ENCODE measurements at places on chromosomes 2 and 18.

GRCh38 chr18:12621742-12622306, 36.1 kb downstream of the SPIRE1 start:
- DNase-seq: peak; percentile 74

GRCh38 chr18:22913861-22914260, 19.3 kb upstream of the RBBP8 start:
- no peak for DNase-seq

- DNase-seq: no peak
These were observed 296.5 kb upstream of the THSD7B start for GRCh38 chr2:136468799-136469369.

GRCh38 chr2:180062178-180062577, 55.1 kb upstream of the CWC22 start:
- no peak for DNase-seq

- DNase-seq: no peak
These were observed 866 bp downstream of the CRIM1 start for GRCh38 chr2:36356298-36356989.

DNA sequence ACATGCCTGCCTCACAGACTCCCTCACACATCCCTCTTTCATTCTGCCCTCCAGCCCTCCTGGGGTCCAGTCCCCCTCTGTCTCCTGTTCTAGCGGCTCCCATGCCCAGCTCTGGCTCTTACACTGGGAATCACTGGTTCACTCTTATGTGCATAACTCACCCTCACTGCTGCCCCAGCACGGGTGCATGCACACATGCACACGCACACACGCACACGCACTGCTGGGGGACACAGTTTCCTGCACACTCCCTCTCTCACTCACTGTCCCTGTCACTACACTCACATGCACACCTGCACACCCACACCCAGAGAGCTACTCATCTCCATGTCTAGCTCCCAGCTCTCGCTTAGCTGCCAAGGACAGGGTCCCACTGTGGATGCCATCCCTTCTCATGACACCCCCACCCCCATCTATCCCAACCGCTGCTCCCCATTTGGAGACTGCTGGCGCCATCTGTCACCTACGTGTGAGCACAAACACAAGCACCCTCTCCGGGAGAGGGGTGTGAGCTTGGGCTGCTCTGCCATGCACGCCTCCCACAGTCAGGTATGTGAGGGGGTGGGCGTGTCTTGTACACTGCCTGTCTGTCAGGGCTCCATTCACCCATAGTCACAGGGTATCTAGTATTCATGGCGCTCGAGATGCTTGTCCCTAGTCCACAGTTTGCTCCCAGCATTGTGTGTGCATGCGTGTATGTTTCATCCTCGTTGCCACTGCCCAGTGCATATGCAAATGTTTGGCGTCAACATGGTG, 1.8 kb downstream of the ASIC4 start:
- no peak for DNase-seq

DNA sequence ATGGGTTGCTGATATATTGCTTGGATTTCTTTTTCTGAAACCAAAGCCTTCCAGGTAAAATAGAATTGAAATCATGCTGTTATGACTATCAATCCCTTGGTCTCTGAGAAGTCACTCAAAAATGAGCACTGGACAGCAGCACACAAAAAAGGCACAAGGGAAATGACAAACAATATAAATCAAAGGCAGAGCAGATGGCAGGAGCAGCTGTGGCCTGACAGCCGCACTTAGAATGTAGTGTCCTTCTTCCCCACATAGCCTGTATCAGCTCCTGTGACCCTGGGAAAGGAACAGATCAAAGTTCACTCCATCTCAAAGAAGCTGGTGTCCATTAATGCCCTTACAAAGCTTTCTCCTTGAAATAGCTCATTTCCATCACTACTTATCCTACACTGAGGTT, 326.7 kb downstream of the SUCLG1 start:
- DNase-seq: no peak

GRCh38 chr2:189937691-189938090, 124.8 kb downstream of the MSTN start:
- DNase-seq: no peak

DNA sequence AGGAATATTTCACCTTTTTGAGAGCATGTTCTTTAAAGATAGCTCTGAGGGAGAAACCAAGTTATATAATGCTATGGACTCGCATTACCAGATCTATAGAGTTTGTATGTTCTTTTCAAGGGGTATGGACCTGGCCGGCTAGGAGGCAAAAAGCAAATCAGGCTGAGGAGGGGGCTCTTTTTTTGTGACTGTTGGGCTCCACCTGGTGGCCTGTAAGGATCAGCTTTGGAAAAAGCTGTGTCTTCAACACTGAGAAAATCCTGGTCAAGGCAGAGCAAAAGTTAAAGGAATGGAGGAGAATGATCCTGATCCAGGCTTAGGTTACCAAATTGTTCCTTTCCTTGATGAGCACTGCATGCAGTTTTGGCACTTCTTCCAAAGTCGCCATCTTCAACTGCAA, 180.5 kb downstream of the DIS3L2 start:
- DNase-seq: peak; percentile 32

DNA sequence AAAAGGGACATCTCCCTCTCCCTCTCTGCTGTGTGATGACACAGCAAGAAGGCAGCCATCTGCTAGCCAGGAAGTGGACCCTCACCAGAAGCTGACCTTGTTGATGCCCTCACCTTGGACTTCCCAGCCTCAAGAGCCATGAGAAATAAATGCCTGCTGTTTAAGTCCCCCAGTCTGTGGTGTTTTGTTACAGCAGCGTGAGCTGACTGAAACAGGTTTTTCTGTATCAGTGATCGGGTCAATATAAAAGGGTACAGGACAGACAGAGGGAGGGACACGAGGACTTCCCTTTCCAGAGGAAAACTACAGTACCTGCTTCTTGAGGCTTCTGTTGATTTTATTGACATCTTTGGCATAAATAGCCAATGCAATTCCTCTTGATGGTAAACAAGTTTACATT, 510.3 kb upstream of the CHAC2 start:
- DNase-seq: no peak

DNA sequence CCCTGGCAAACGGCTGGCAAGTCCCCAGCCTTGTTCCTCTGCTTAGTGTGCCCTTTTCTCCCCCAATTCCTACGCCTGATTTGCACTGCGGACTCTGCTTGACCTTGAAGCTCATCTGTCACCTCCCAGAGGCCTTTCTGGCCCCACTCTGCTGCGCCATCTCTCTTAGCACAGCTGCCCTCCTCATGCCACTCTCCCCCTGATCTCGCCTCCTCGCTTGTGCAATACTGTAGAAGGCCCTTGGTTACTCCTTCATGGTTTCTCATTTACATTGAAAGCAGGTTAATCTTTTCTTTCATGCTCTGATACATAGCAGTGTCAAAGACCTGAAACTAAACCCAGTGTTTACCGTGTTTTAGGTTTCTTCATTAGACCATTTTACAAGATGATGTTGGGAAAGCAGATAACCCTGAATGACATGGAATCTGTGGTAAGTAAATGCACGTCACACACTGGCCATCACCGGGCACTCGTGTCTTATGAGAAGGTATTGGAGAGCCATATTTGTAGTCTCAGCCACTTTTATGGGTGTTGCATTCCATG, 258.8 kb downstream of the ALPK2 start:
- DNase-seq: no peak

DNA sequence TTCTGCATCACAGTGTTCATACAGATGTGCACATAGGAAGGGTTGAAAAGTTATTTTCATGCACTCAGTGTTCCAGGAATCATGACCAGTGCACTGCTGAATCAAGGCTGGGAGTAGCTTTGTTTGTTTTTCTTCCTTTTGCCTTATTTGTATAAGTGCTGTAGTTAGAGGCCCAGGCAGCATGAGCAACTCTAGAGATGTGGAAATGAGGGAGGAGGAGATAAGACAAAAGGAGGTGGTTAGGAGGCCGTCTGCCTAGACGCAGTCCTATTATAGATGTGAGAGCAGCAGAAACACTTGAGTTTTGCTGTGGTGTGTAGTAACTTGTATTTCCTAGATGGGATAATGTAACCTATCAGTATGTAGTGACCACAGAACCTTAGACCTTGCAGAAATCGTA, 264.3 kb upstream of the RASGRP3 start:
- DNase-seq: peak; percentile 85

- DNase-seq: no peak
These were observed 31.2 kb upstream of the GTF2A1L start for GRCh38 chr2:48586433-48586832.

GRCh38 chr18:45464619-45465018, 150.7 kb upstream of the SLC14A2 start:
- no peak for DNase-seq

- no peak for DNase-seq
These were observed 20.1 kb downstream of the PLEKHB2 start for GRCh38 chr2:131125195-131125757.

DNA sequence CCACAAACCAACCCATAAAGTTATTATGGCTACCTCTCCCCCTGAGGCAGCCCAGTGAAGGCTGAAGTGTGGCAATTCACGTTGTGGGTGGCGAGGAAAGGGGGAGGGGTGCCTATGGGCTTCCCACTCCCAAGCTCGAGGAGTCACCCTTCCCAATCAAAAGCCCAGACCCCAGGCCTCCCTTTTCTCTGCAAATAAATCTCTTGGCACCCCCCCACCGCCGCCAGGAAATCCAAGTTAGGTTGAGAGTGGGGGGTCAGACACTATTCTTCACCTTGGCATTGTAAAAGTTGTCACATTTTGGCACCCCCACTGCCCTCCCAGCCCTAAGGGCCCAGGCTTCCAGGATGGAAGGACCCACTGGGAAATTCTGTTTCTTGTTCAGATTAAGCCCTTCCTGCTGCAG, 6.9 kb downstream of the ANKRD53 start:
- no peak for DNase-seq

GRCh38 chr2:202193881-202194353, 44.5 kb downstream of the SUMO1 start:
- DNase-seq: peak; percentile 24

GRCh38 chr2:170201734-170202393, 23.9 kb downstream of the MYO3B start:
- no peak for DNase-seq

DNA sequence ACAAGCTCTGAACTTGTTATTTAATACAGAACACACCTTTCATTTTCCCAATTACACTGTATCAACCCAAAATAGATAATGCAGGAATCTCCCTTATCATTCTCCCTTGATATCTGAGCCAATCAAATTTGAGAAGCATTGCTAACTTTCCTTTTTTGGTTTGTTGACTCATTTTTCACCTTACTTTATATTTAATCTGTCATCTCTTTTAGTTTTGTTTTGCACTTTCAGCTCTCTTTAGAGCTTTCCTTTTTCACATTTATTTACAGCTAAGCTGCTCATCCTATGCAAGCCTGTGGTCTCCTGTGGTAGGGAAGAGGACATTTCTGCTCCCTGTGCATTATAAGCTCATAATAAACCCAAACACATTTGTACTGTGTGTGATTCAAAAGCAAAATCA, 50.1 kb downstream of the ITGAV start:
- no peak for DNase-seq

GRCh38 chr2:20216130-20217025, 8.6 kb downstream of the SDC1 start:
- DNase-seq: no peak

DNA sequence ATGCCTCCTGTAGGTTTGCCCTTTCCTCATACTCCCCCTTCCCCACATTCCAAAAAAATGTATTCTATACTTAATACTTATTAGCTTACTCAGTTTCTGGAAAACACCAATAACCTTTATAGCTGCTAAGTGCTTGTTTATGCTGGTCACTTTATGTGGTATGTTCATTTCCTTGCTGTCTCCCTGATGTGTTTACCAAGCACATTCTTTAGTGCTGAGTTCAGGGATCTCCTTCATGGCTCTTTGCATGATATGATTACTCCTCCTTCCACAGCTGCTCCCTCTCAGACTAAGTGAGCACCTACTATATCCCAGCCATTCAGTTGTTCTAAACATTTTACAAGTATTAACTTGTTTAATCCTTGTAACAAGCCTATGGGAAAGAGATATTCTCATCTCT, 698.3 kb upstream of the FANCL start:
- peak; percentile 74 for DNase-seq

DNA sequence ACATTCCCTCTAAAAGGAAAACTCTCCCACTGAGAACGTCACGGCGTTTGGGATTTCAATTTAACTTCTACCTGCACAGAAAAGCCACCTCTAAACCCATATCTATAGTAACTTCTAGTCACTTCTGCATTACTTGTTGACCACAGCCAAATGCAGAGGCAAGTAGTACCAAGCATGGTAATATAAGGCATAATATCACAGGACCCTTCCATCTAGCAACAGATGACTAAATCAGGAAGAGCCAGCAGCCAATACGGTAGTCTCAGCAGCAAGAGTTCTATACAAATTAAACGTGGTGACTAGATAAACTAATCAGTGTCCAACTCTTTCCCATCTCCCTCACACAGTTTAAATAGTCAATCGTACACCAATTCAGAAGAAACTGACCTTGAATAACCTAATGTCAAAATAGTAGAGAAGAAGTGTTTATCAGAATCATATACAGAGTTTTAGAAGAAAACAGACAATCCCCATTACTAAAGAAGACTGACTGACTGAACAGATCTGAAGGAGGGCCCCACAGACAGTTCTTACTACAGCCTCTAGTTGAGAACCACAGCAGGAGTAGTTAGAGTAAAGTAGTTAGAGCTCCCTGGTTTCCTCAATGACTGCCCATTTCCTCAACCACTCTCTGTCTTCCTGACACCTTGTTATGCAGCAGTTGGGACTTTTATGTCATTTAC, 30.0 kb downstream of the MEMO1 start:
- DNase-seq: no peak

GRCh38 chr2:205734436-205735037, 52.2 kb downstream of the NRP2 start:
- DNase-seq: peak; percentile 92

DNA sequence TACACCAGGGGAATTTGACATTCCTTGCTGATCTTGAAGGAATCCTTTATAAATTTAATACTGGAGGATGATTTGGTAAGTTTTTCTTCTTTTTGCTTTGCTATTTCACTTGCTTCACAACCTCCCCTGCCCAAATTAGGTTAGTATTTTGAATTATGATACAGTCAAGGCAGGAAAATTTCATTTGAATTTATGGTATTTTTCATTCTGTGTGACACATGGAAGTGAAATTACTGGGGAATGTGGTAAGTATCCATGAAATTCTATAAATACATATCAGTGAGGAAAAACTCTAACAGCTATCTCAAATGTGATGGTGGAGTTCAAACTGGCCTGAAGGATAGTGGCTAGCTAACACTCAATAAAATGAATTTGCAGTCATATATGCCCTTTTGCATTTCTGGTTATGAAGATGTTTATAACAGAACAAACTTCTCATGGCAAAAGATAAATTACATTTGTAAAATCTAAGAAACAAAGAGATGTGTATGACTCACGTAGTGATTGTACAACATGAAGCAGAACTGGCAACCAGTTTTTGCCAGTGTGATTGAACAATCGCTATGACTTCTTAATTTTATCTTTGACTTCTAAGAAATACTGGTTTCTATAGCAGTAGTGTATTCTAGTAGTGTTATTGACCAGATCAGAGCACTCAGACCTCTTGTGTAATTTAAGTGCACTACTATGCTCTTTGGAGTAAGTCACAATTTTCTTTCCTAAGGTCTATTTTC, 152.6 kb downstream of the IKZF2 start:
- peak; percentile 6 for DNase-seq

GRCh38 chr2:7609974-7610373, 692.8 kb downstream of the RNF144A start:
- no peak for DNase-seq

Data from fibroblast of skin of right quadriceps (primary cell).